ENCODE measurements at places on chromosomes 1 and 21.

DNA sequence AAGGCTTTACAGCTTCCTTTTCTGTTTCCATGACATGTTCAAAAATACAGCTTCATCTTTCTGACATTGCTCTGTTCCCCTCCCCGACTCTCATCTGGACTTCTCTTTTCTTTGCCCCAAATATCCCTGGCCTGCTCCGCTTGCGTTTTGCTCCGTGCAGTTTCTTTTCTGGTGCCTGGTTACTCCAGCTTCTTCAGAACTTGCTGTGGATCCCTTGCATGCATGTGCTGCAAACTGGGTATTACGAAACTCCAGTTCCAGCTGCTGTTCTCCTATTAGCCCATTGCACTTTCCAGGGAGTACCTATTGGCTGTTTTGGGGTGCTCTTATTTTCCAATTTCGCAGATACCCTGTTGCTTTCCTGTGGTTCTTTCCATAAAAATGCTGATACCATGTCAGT lies 9.9 kb upstream of the NDC1 start:
- no peak for DNase-seq

GRCh38 chr1:226603022-226603857 lies 54.7 kb downstream of the STUM start:
- DNase-seq = no peak

GRCh38 chr1:200979574-200980451 lies 43.7 kb downstream of the KIF21B start:
- no peak for DNase-seq

- DNase-seq = no peak
Measured at GRCh38 chr1:55803429-55803828, 588.3 kb upstream of the USP24 start.

DNA sequence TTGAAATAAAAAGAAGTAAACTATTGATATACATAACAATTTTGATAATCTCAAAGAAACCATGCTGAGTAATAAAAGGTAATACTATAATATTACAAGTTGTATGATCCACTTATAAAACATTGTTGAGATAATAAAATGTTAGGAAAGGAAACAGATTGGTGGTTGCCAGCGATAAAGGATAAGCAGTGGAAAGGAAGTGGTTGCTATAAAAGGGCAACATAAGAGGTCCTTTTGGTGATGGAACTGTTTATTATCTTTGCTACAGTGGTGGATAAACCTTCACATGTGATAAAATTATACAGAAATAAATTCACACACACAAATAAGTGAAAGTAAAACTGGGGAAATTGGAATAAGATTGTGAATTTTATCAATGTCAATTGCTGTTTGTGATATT lies 15.1 kb downstream of the OR6F1 start:
- no peak for DNase-seq

All from DMS79 (cell line).